ENCODE measurements at places on chromosomes 6 and 20.

DNA sequence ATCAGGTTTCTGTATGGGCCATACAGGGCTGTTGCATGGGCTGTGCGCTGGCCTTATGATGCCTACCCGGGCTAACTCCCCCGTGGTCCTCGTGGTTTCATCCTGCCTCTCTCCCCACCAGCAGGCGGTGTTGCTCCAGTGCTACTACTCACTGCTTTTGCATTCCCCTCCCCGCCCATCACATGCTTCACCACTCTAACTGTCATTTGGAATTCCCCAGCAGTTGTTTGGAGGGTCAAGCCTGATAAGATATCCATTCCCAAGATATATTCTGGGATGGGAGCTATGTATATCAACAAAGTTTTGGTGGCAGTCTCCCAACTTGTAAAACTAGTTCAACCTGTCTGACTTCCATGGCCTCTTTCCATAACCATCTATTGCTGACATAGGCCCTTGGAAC is 233.2 kb upstream of the SOX4 start:
- DNase-seq, result no peak

DNA sequence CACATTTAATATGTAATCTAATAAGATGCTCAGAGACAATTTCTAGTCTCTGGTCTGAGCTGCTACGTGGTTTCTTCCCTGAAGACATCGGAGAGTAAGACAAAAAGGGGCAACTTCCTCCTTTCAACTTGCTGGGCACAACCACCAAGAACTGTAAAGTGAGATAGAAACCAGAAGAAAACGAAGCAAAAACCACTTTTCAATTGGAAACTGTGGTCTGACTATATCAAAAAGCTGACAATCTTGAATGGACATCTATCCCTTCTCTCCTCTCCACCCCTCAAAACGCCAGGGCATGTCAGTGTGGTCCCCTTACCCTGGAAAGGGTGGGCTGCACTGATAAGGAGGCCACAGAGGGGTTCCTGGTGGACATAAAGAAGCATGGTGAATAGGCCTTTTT is 269.1 kb downstream of the CD83 start:
- DNase-seq, result no peak

GRCh38 chr6:151209071-151209831 is 30.5 kb upstream of the AKAP12 start:
- DNase-seq, result no peak

DNA sequence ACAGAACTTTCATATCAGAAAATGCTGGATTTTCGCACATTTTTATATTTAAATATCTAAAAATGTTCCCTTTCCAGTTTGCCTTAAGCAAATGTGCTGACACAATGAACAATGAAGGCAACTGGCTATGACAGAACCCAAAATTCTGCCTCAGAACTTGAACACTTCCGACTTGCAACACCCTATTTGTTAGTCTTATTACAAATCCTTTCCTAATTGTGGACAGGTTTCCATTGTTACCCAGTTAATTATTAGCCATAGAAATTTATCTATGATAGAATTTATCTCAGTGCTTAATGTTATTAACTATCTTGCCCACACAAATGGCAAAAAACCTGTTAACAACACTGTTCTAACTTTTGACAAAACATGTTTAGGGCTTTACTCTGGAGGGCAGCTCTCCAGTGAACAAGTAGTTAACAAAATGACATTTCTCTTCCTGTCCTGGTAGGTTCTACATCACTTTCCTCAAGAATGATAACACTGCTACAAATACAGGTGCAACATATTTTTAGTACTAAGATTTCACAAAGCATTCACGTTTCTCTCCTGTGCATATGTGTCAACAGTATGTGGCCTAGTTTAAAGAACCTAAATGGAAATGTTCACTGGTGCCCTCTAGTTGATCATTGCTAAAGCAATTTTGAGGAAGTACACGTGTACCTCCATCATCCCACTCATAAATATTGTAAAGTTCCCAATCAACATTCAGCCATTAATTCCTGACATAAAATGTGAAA is 58.4 kb downstream of the HIVEP2 start:
- DNase-seq, result no peak

DNA sequence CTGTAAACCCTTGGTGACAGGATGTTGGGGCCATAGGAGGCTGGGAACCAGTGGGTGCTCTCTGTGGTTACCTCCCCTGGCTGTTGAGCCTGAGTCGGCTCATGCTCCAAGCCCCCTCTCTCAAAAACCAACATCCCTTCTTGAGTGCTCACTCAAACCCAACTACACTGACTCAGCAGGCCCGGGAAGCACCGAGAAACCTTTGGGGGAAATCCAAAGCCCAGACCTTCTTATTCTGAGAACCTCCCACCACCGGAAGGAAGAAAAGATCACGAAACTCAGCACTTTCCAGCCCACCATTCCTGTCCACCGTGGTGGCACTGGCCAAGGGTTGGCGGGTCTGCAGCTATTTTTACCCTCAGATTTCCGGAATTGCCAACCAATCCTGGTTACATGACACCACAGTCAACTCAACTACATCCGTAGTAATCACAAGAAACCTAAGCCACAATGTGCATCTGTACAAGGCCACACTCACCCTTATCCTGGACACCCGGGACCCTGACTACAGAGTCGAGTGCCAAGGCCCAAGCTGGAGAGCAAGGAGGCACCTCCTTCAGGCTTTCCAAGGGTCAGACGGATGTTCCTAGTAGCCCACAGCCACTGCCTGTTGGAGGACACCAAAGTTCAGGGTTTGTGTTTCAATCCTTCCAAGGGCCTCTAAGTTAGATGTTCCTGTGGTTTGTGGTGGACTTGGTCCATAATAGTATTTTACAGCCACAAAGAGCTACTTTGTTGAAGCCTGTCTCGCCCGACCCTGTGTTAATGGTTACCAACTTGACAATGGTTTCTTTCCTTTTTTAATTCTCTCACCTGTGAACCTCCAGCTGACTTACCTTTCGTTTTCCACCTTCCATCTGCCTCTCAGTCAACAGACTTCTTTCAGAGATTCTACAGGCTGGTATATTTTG is 317.0 kb downstream of the CDC5L start:
- DNase-seq, result no peak

GRCh38 chr6:105545228-105545920 is 142.5 kb upstream of the PREP start:
- no peak for DNase-seq

DNA sequence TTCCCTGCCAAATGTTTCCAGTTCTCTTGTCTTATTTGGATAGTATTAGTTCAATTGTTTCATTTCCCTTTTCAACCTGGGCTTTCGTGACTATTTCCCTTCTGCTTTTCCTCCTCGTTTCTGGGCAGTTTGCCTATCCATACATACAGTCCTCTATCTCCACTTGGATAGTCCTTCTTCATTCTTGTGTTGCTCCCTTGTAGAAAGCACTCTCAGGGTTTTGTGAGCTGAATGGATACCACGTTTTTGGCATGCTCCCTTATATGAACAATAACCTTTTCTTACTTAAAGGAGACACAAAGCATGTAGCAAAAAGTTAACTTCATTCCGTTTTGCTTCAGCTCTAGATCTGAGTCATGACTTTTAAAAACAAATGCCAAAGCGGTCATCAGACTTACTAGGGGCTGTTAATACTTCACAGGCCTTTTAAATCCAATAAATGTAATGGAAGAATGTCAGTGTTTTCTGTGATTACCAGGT is 16.6 kb downstream of the CRYBG1 start:
- no peak for DNase-seq

- no peak for DNase-seq
Observed at GRCh38 chr6:52049252-52050050, 38.0 kb downstream of the PKHD1 start.

- no peak for DNase-seq
Observed at GRCh38 chr20:6718662-6719368, 48.7 kb upstream of the BMP2 start.

- no peak for DNase-seq
Observed at GRCh38 chr6:10441655-10442009, 26.8 kb upstream of the TFAP2A start.

DNA sequence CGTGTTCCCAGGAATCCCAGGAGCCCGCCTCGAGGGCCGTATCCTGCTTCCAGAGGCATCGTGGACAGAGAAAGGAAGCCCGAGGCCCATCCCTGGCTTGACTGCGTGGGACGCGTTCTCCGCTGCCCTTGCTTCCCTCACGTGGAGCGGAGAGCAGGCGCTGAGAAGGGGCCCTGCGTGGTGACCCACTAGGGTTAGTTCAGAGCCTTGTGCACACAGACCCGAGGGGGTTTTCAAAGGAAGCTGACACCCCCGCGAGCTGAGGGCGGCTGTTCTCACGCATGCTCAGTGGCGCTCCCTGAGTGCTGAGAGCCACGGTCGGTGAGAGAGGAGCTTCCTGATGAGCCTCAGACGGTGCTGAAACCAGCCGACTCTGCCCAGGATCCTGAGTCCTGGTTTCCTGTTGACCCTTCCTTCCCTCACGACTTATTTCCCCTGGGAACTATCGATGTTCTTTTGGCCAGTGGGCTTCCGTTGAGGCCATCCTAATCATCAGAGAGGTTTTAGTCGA is 28.9 kb upstream of the CCR6 start:
- peak; percentile 62 for DNase-seq

DNA sequence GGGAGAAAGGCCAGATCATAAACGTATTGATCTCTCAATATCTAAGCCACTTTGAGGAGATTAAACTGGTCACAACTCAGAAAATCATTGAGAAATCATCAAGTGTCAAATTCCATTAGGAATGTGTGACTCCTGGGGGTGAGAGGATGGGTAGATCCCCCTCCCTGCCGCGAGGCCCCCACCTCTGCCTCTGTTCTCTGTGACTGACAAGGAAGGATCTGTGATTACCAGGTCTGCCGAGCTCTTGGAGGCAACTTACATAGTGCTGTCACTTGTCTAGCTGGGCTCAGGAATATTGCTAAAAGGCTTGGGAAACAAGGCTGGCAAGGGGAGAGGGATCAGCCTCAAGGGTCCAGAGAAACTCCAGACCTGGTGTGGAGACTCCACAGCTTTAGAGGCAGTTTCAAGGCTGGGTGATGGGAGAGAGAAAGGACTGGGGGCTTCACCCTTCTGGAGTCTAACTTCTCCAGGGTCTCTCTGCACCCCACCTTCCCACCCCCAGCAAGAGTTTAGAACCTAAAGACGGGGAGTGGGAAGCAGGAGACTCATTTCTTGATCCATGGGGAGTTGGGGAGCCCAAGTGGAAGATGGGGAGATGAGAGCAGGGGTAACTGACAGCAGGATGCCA is 11.6 kb upstream of the ARMC12 start:
- no peak for DNase-seq

All from psoas muscle (tissue), 8 donors.